ENCODE measurements at places on chromosomes 13 and 19.
A peak's percentile ranks its signal among the peaks of the same experiment; 100 is the strongest.

- no peak overlapping the region for H3K27ac ChIP-seq
- no peaks in the 10 kb centered on the region for H3K27me3 ChIP-seq
- no peak overlapping the region for H3K4me3 ChIP-seq
- no peak for DNase-seq
- H3K4me1 ChIP-seq, result no peaks in the 10 kb centered on the region
- H3K36me3 ChIP-seq, result no peaks in the 10 kb centered on the region
Measured at GRCh38 chr13:50846861-50847475, 3.5 kb upstream of the DLEU7 start.

- peaks cover 37% of the 10 kb centered on the region for H3K36me3 ChIP-seq
- peak overlapping the region; percentile 64 for H3K27ac ChIP-seq
- DNase-seq, result no peak
- H3K4me1 ChIP-seq, result peaks cover 4% of the 10 kb centered on the region
- no peak overlapping the region for H3K4me3 ChIP-seq
- no peaks in the 10 kb centered on the region for H3K27me3 ChIP-seq
Measured at GRCh38 chr19:32363175-32363574, 17.8 kb downstream of the ZNF507 start.

DNA sequence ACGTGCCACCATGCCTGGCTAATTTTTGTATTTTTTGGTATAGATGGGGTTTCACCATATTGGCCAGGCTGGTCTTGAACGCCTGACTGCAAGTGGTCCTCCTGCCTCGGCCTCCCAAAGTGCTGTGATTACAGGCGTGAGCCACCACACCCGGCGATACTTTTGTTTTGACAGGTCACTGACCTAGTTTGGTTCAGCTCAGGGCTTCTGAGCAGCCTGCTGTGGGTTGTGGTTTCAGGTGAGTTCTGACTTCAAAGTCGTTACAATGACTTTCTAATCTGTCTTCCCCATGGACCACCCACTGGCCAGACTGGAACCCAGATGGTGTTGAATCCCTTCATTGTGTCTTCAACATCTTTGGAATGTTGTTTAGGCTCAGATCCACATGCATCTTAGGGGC, 73.8 kb downstream of the TRPM4 start:
- no peaks in the 10 kb centered on the region for H3K4me1 ChIP-seq
- H3K36me3 ChIP-seq, result no peaks in the 10 kb centered on the region
- DNase-seq, result no peak
- H3K4me3 ChIP-seq, result no peak overlapping the region
- H3K27ac ChIP-seq, result no peak overlapping the region

DNA sequence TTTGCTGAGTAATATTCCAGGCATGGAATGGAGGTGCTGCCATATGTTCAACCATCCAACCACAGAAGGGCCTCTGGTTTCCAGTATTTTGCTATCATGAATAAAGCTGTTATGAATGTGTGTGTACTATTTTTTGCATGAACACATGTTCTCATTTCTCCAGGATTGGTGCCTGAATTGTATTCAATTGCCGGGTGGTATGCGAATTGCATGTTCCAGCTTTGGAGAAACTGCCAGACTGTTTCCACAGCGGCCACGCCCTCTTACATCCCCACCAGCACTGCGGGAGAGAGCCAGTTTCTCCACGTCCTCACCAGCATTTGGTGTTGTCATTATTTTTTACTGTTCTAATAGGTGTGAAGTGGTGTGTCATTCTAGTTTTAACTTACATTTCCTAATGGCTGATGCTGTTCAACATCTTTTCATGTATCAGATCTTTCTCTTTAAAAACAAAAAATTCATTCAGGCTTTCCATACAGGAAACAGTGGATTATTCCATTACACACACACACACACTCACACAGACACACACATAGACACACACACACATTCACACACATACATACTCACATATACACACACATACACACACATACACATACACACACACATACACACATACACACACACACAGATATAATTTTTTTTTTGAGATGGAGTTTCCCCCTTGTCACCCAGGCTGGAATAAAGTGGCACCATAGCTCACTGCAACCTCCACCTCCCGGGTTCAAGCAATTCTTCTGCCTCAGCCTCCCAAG, 154.1 kb downstream of the PTPRS start:
- no peak overlapping the region for H3K27ac ChIP-seq
- H3K27me3 ChIP-seq, result no peaks in the 10 kb centered on the region
- no peak for DNase-seq
- no peaks in the 10 kb centered on the region for H3K36me3 ChIP-seq
- no peaks in the 10 kb centered on the region for H3K4me1 ChIP-seq
- H3K4me3 ChIP-seq, result no peak overlapping the region

Measured in Panc1 (cell line).